H9 (cell line): ENCODE measurements at places on chromosomes 2 and 18. TPM values are rescaled to one million over a fixed set of nuclear protein-coding genes. Genes with fewer than 3 reads are reported as not detected.

LANCL1 gene
- 47.8 and 49.9 TPM in 2 replicates for total RNA-seq

CFAP221 gene
- 0.20 and 0.46 TPM in 2 replicates for total RNA-seq

FER1L5 gene
- total RNA-seq, result 0.83 and 1.2 TPM in 2 replicates

CD8B2 gene
- not detected in 2 replicates for total RNA-seq

STEAP3 gene
- total RNA-seq, result 15.4 and 15.9 TPM in 2 replicates

TPO gene
- not detected in 2 replicates for total RNA-seq

STARD6 gene
- total RNA-seq, result not detected in 2 replicates

NGEF gene
- 1.9 and 2.2 TPM in 2 replicates for total RNA-seq

RALB gene
- 24.6 and 27.1 TPM in 2 replicates for total RNA-seq

GRCh38 chr2:231373184-231373583, 22.3 kb upstream of the B3GNT7 start:
- no peaks in the 10 kb centered on the region for H3K27me3 ChIP-seq
- peaks cover 13% of the 10 kb centered on the region; the same call in 1 of the 2 replicates for H3K4me1 ChIP-seq
- no peak overlapping the region for H3K27ac ChIP-seq

DNA sequence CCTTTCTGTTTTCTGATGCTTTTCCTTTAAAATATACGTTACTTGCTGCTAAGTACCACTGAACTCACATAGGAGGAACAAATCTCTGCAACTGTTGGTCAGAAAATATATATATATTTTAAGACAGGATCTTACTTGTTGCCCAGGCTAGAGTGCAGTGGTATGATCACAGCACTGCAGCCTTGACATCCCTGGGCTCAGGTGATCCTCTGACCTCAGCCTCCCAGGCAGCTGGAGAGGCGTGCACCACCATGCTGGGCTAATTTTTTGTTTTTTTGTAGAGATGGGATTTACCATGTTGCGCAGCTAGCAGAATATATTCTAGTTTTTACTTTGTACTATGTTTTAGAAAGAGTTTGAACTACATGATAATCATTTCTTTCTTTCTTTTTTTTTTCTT, 51.5 kb downstream of the EHBP1 start:
- H3K27me3 ChIP-seq, result no peaks in the 10 kb centered on the region
- H3K4me1 ChIP-seq, result no peaks in the 10 kb centered on the region
- no peak overlapping the region for H3K27ac ChIP-seq

DNA sequence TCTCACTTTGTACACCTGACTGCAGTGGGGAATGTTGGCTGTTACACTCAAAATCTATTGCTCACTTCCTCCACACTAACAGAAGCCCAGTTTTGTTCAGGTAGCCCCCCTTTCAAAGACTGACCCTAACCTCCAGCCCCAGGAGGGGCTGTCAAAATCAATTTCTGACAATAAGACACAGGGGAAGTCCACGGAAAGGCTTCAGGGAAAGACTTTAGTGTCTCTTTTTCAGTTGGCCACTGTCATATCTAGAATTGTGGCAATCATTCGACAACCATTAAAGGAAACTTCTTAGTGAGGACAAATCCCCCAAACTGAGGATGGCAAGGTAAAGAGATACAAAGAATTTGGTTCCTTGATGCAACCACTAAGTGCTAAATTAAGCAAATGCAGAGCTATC, 59.0 kb downstream of the BARD1 start:
- no peaks in the 10 kb centered on the region for H3K4me1 ChIP-seq
- no peak for DNase-seq
- H3K36me3 ChIP-seq, result peaks cover 62% of the 10 kb centered on the region
- no peak overlapping the region for H3K4me3 ChIP-seq

DNA sequence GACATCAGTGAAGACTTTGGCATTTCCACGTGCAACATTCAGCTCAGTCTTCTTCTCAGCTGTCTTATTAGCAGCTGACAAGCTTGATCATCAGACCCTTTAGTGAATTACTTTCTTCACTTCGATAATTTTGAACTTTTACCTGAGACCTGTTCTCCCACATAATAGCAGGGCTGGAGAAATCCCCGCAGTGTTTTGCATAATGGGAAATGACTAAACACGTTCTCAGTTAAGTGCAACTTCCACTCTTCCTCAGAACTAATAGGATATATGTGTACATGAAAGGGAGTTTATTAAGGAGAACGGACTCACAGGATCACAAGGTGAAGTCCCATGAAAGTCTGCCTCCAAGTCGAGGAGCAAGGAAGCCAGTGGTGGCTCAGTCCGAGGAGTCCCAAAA, 28.8 kb upstream of the MBP start:
- peaks cover 11% of the 10 kb centered on the region; the same call in 1 of the 2 replicates for H3K4me1 ChIP-seq
- H3K27me3 ChIP-seq, result no peaks in the 10 kb centered on the region
- H3K27ac ChIP-seq, result no peak overlapping the region
- H3K36me3 ChIP-seq, result no peaks in the 10 kb centered on the region; the same call in 1 of the 2 replicates

GRCh38 chr18:12304351-12305210, 3.5 kb upstream of the TUBB6 start:
- H3K36me3 ChIP-seq, result peaks cover 4% of the 10 kb centered on the region
- H3K4me3 ChIP-seq, result no peak overlapping the region
- H3K27ac ChIP-seq, result no peak overlapping the region
- H3K27me3 ChIP-seq, result peaks cover 7% of the 10 kb centered on the region; the same call in 1 of the 2 replicates

- no peaks in the 10 kb centered on the region for H3K36me3 ChIP-seq
- H3K27me3 ChIP-seq, result no peaks in the 10 kb centered on the region
- H3K4me3 ChIP-seq, result no peak overlapping the region
Measured at GRCh38 chr18:48659188-48660009, 120.6 kb downstream of the CTIF start.

DNA sequence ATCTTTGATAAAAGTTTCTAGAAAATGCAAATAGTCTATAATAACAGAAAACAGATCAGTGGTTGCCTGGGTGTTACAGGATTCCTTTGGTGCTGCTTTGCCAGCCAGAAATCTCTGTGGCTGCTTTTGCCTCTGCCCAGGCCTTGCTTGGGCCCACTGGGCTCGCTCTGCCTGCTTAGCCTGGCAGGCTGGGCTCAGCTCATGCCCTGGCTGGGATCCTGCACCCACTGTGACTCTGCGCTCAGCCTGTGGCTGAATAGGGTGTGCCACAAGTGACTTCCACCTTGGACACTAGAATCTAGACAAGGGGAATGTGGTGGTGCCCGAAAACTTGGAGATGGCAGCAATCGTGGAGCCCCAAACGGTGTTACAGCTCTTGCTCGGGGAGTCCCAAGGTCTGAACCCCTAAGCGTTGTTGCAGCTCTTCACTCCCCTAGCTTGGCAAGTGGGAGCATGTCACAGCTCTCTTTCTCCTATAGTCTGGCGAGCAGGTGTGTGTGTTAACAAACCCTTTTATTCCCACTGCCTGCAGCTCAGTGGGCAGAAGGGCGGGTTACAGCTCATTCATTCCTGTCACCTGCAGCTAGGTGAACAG, 50.9 kb downstream of the FBXO48 start:
- no peak for DNase-seq
- peaks cover 3% of the 10 kb centered on the region; the same call in 1 of the 2 replicates for H3K4me1 ChIP-seq
- H3K27ac ChIP-seq, result no peak overlapping the region

- H3K36me3 ChIP-seq, result peaks cover 3% of the 10 kb centered on the region; the same call in 1 of the 2 replicates
- no peak overlapping the region for H3K27ac ChIP-seq
- no peaks in the 10 kb centered on the region; the same call in 1 of the 2 replicates for H3K4me1 ChIP-seq
Measured at GRCh38 chr2:59339121-59339836, 1098.2 kb upstream of the FANCL start.

DNA sequence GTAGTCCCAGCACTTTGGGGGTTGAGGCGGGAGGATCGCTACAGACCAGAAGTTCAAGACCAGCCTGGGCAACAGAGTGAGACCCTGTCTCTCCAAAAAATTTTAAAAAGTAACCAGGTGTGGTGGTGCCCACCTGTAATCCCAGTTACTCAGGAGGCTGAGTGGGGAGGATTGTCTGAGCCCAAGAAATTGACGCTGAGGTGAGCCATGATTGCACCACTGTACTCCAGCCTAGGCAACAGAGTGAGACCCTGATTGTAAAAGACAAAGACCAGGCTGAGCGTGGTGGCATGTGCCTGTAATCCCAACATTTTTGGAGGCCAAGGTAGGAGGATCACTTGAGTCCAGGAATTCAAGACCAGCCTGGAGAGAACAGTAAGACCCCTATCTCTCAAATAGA, 7.8 kb downstream of the ST6GAL2 start:
- no peak for DNase-seq
- H3K27ac ChIP-seq, result no peak overlapping the region
- no peaks in the 10 kb centered on the region for H3K4me1 ChIP-seq
- H3K27me3 ChIP-seq, result no peaks in the 10 kb centered on the region
- H3K4me3 ChIP-seq, result no peak overlapping the region
- no peaks in the 10 kb centered on the region for H3K36me3 ChIP-seq
